ENCODE measurements at places on chromosomes 4 and X.
A peak's percentile ranks its signal among the peaks of the same experiment; 100 is the strongest.

GRCh38 chr4:119266153-119266552 lies 53.6 kb downstream of the USP53 start:
- DNase-seq, result no peak

DNA sequence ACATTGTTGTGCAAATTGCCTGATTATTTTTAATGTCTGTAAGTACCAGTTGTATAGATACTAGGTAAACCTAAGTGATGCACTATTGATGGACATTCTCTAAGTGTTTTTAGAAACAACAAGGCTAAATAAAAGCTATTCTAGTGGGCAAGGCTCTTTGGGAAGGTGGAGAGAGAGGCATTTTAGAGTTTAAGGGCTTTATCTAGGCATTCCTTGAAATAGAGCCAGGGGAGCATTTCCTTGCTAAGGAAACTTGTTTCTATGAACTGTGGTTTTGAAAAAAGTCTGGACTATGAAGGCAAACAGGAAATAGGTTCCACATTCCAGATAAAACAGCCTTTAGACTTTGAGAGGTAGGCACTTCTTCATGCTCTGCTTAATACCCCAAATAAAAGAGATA lies 23.8 kb downstream of the BMX start:
- DNase-seq, result no peak

DNA sequence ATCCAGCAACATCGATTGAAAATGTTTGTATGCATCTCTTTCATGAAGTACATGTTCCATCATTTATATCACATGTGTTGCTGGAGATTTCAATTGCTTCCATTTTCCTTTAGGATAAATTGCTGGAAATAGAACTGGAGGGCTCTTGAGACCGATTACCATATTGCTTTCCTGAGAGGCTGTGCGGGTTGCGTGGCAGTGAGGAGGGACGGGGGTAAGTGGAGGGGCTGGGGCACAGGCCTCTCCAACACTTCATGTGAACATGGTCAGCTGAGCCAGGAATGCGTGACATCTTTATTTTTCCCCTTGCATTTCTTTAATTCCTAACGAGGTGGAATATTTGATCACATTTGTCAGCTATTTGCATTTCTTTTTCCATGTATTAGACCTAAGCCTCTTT lies 144.6 kb downstream of the TBL1X start:
- DNase-seq, result no peak

GRCh38 chrX:68196939-68197791 lies 236.1 kb downstream of the OPHN1 start:
- no peak for DNase-seq

- no peak for DNase-seq
Observed at GRCh38 chr4:139824882-139825522, 159.4 kb downstream of the MGST2 start.

- DNase-seq, result no peak
Observed at GRCh38 chr4:85610450-85610849, 135.5 kb downstream of the ARHGAP24 start.

- DNase-seq, result no peak
Observed at GRCh38 chrX:14409341-14409740, 120.0 kb upstream of the GLRA2 start.

DNA sequence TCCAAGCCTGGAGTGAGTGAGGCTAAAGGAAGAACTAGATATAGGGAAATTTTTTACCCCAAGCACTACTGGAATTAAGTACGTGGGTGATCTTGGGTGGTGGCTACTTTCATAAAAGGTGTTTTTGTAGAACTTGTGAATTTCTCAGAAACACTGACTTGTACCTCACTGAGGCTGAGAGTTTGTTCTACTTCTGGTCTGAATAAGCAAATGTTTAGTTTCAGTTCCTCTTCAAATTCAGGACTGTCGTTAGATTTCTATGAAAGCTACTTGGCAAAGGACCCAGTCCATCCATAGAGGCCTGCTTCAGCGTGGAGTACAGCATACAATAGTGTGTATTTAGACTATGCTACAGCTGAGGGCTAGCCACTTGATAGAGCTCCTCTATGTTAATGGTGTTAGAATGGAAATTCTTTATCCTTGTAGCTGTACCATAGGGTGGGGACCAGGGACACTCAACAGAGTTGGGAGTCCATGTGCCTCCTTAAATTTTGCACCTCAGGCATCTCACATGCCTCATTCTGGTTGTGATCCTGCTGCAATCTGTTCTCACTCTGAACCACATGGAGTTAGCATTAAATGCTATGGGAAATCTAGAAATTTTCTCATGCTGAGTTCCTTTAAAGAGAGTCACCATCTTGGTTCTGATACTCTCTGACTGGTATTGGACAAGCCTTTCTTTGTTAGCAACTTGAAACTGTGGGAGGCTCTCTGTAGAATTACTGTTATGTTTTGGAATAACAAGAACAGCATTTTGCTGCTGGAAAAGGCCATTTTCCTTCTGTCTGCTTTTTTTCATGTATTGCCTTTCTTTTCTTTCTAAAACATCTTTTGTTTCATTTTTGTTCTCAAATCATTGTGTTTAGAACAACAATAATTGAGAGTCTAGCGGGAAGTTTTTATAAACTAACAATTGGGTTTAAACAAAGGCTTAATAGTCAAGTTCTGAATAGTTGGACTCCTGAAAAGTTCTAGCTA lies 86.8 kb downstream of the PDGFRA start:
- DNase-seq, result no peak

- DNase-seq, result no peak
Observed at GRCh38 chrX:66021401-66021764, 18.5 kb downstream of the VSIG4 start.

- DNase-seq, result no peak
Observed at GRCh38 chr4:8364141-8364540, 76.4 kb downstream of the ACOX3 start.

DNA sequence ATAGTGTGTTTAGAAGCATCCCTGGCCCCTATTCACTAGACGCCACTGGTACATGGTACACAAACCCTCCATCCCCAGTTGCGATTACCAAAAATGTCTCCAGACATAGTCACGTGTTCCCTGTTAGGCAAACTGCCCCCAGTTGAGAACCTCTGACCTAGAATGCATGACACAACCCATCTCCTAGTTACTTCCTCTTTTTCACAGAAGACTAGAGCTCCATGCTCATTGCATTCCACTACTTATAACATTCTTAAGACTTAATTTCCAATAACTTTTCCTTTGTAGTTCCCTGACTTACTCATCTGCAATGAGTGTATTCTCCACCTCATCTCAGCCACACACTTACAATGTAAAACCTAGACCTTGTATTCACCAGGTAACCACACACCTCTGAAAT lies 68.6 kb downstream of the PRSS12 start:
- DNase-seq, result no peak

DNA sequence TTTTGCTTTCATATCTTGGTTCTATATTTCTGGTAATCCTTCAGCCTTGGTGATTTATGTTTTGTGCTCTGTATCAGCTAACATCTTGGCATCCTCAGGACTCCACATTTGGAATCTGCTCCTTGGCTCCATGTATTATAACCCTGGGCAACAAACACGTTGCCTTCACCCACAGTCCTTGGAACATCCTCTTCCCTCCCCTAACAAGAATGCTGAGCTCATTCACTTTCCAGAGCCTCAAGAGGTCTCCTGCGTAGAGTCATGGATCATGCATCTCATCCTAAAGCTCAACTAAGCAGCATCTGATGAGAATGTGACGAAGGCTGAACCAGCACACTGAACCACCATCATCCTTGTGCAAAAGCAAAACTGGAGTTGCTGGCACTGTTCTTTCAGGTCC lies 60.5 kb upstream of the C1GALT1C1 start:
- DNase-seq, result no peak

DNA sequence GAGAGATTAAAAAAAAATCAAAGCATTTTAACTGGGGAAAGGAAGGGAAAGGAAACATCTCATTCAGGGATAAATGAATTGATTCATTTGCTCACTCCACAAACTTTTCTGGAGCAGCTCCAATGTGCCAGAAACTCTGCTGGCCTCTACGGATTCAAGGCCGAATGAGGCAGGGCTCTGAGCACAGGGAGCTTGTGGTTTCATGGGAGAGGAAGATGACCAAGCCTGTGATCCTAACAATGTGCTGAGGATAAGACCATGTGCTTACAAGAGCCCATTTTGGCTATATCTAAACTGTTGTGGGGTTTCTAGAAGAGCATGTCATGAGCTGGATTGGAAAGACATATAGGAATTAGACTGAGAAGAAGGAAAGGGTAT lies 137.5 kb downstream of the ZNF674 start:
- DNase-seq, result no peak

GRCh38 chrX:63758011-63758410 lies 27.0 kb downstream of the ARHGEF9 start:
- no peak for DNase-seq

DNA sequence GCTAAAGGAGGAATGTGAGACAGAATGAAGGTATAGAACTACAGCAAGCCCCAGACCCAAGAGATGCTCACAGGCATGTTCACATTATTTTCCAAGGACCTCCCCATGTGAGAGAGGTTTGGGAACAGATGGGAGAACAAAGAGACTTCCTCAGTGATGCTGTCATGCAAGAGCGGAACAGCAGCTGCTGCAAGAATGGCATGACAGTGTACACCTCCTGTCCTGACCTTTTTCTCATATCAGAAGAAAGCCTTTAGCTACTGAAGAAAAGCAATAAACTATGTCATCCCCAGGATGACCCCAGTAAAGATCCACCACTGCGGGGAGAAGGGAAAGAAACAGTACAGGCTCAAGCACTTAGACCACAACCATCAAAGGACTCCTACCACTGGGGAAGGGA lies 7.2 kb downstream of the PRDM5 start:
- DNase-seq, result no peak

DNA sequence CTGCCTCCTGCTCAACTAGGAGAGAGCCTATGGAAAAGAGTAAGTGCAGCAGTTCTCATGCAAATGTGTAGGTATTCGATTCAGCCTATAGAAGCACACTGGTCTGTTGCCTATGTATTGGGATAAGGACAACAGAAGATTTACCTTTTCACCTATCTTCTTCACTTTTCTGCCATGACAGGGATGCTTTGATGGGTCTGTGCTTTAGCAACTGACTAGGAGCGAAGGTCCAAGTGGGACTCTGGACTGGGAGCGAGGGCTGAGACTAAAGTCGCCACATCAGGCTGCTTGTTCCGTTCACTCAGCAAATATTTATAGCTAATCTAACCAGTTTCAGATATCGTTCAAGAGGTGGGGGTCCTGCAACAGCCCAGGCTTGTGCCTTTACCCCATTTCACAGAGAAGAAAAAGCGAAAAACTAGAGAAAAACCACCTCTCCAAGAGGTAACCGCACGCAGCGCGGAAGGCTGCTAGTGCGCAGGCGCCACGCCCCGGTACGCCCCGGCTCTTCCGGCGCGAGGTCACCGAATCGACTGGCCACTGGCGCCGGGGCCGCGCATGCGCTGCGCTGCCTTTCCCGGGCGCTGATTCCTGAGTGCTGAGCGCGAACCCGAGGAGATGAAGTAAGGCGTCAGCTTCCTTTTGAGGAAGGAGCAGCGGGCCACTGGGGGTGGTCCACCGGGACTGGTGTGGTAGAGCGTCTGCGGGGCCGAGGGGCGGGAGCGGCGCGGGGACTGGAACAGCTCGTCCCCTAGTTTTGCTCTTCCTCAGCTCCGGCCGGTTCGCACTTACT lies at the start of gene RBMX2:
Gene RBMX2, plus strand, starts transcription at position 573 of the 793 bp plus-strand sequence. Its CDS starts 46 bp downstream, at position 619.
- DNase-seq, result peak; percentile 71

DNA sequence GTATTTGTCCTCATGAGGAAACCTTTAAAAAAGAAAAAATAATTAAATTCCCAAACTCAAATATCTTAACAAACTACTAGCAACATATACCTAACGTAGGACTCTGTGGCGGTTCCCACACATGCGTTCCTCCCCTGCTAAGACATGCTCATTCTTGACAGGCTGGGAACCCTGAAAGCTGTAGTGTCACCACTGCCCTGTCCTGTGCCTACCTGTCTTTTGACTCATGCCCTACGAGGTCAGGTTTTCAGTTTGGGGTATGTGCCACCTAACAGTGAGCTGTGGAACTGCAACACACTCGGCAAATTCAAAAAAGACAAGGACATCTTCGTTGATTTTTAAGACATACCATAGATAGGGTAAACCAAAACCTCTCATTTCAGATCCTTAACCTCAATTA lies 17.8 kb downstream of the IDS start:
- DNase-seq, result no peak

- DNase-seq, result no peak
Observed at GRCh38 chrX:70260104-70260503, at the start of gene P2RY4. Gene P2RY4 (minus strand): TSS chrX:70260204. CDS start chrX:70259624, 580 bp downstream.

GRCh38 chr4:124431653-124432192 lies 280.8 kb downstream of the ANKRD50 start:
- no peak for DNase-seq

DNA sequence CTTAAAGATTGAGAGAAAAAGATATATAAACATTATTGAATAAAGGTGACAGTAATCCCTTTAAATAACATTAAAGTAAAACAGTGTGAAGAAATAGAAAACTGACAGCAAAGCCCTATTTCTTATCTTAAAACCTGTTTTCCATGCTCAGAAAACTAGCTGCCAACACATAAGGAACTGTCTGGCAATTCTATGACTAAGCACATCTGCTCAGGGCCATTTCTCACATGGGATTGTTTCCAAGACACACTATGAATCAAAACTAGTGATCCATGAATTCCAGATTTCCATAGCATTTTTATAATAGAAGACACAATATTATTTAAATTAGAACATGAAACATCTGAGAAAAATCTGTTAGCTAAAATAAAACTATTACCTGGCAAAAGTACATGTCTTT lies 113.4 kb downstream of the SCLT1 start:
- DNase-seq, result no peak
